ENCODE measurements at places on chromosomes 5 and 9.
A peak's percentile ranks its signal among the peaks of the same experiment; 100 is the strongest.

DNA sequence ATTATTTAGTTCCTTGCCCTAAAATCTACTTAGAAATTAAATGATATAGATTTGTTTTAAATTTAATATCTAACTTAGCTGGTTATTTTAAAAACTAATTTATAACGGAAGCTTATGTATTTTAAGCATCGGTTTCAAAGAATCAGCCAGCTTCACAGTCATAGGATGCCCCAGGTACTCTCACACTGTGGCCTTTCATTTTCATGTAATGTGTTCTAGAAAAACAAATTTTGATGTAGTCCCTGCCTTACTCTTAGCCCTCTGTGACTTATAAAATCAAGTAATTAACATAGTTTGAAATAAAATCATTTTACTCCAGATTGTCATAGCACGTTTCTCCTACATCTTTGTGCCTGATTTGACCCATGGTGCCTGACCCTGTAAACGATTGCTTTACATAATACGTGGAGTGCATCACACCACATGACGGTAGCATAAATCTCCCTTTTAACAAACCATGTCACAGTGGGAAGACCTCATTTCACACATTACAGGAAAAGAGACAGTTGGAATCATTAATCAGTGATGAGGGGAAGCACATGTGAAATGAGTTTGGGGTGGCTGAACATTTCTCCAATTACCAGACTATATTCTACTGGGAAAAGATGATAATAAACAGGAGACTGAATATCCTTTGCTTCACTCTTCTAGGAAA is 731.5 kb upstream of the CDH9 start:
- DNase-seq = no peak

- no peak for DNase-seq
Observed at GRCh38 chr5:72005671-72006070, 101.6 kb upstream of the MAP1B start.

DNA sequence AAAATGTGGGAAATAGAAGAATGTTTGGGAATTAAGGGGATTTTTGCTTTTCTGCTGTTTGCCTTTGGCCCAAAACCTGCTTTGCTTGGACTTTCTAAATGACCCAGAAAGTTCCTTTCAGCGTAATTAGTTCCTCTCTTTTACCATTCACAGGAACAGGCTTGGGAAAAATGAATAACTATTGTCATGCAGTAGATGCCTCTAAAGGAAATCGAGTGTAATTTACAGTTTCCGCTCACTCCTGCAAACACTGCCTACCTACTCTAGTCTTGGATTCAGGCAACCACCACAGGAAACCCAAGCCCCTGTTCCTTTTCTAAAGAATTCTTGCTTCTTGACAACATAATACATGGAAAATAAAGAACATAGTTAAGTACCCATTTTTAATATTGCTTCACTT is 25.0 kb downstream of the TTC23L start:
- no peak for DNase-seq

- DNase-seq = peak; percentile 80
Observed at GRCh38 chr5:134555890-134556311, 30.4 kb downstream of the JADE2 start.

GRCh38 chr5:149118463-149118862 is 22.8 kb upstream of the ABLIM3 start:
- no peak for DNase-seq

GRCh38 chr5:95743232-95743631 is 12.1 kb downstream of the RHOBTB3 start:
- no peak for DNase-seq

DNA sequence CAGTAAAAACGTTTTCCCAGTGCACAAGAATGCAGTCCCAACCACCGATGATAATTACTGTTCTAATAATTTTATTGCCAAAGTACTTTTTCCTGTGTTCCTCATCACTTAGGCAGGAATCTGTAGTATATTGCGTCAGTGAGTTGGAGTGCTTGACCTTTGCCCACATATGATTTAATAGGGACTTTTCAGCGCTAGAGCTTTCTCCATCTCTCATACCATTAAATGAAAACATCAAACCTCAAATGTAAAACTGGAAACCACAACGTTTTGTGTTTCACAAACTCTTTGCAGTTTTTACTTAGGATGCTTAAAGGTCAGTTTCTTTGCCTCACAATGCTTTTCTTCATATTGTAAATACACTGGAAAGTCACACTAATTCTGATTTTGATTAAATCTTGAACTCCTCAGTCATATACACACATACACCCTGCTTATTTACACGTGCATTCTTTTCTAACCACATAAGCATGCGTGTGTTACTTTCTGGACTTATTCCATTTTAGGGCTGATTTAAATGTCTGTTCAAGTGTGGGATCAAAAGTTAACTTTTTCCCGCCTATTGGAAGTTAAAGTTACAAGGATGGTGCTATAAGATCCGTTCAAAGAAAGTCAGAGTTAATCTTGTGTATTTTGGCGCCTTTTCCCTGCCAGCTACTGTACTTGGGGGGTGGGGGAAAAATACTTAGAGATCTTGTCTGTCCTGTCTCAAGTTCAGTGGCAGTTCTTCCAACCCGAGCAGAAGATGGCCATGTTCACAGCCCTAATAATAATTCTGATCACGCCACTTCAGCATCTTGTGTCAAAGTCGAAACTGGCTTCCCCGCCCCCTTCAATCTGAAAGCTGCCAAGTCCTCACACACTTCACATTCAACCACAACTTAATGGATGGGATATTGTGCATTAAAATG is 6.6 kb upstream of the NFIB start:
- peak; percentile 51 for DNase-seq

GRCh38 chr9:91037511-91038482 is 236.2 kb downstream of the SYK start:
- DNase-seq = no peak

GRCh38 chr9:137482094-137482781 is 23.1 kb upstream of the NSMF start:
- DNase-seq = no peak

DNA sequence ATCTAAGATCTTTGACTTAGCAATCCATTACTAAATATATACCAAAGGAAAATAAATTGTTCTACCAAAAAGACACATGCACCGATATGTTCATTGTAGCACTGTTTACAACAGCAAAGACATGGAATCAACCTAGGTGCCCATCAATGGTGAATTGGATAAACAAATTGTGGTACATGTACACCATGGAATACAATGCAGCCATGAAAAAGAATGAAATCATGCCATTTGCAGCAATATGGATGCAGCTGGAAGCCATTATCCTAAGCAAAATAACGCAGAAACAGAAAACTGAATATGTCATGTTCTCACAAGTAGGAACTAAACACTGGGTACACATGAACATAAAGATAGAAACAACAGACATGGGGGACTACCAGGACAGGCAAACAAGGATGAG is 589.5 kb downstream of the IRX1 start:
- no peak for DNase-seq

- no peak for DNase-seq
Observed at GRCh38 chr9:87529671-87530070, 32.0 kb downstream of the DAPK1 start.

DNA sequence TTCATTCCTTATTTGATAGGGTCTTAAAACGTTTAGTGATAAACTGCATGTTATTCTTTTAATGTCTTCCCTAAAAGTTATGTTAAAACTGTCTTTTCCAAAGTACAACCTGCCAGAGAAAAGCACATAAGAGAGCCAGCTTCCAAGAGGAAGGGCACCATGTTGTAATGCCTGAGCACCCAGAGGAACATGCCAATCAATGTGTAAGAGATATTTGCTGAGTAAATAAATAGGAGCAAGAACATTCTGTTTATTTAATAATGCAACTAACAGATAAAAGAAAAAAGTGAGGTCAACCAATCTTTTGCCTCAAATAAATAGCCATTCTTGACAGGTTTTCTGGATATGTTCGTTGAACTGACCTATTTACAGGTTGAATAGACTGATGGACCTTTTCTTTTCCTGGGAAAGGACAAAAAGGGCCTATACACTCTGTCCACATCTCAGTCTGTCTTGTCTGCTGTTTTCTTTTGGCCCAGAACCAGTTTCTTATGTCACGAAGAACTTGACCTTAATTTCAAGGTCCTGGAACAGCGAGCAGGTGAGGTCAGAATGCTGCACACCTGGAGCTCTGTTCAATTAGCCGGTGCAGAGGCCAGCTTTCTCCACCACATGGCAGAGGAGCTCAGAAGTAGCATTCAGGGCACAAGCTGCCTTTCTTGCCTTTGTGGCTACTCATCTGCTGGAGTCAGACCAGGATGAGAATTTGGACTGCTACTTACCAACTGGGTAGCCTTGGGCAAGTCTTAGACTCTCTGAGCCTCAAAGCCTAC is 77.7 kb downstream of the PLCXD3 start:
- no peak for DNase-seq

DNA sequence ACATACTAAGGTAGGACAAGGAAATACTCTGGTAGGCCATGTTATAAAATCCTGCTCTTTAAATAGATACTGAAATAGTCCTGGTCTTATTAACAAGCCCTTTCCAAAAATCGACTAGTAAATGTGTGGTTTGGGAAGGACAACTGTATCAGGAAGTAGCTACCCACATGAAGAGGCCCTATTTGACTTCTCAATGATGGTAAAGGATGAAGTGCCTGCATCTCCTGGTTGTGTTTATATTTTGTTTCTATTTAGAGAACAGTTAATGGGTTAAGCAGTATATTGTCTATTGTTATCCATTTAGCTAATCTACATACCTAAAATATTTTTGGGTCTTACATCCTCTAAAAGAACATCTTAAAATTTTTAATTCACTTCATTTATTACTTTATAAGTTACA is 12.5 kb downstream of the GDF9 start:
- DNase-seq = no peak

DNA sequence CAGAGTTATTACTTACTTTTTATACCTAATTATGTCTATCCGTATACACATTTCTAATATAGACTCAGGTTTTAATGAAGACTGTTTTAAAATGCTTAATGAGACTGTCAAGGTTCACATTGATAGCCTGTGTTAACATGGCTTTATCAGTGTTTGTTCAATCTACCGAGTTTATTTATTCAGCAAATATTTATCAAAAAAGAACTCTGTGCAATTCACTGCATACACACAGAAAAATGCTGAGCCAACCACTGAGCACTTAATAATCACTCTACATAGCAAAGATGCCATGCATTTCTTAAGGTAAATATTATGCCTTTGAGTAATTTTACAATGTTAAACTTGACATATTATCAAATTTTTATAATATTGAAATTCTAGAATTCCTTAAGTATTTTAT is 428.2 kb downstream of the ANXA1 start:
- no peak for DNase-seq

GRCh38 chr5:115549154-115549553 is 4.6 kb upstream of the FEM1C start:
- no peak for DNase-seq

DNA sequence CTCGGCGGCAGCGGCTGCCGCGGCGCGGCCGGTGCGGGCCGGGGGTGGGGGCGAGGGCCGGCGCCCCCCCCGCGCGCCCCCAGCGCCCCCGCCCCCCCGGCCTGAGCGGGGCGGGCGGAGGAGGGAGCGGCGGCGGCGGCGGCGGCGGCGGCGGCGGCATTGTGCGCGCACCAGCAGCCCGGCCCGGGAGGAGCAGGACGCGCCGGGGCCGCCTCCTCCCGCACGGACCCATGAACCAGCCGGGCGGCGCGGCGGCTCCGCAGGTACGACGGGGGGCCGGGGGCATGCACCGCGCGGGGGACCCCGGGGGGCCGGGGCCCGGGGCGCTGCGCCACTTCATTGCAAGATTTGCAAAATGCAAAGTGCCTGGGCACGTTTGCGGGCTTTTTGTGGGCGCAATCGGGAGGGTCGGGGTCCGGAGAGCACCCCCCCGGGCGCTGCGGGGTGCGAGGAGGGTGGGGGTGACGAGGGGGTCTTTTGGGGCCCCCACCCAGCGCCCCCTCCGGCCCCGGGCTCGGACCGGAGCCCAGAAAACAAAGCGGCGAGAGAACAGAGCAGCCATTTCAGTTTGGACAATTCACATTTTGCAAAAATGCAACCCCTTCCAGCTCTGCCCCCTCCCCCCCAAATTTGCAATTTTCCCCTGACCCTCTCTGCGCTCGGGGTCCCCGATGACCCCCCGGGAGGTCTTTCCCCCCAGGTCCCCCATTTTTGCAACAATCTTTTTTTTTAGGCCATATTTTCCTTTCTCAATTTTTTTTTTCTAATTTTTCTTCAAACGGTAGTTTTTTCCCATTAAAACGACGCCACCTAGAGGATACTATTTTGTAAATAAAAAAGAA is at the start of gene ZNF618:
Gene ZNF618 (plus strand): TSS at position 159 of the 842 bp plus-strand sequence. CDS start 72 bp downstream, at position 231.
- peak; percentile 28 for DNase-seq

DNA sequence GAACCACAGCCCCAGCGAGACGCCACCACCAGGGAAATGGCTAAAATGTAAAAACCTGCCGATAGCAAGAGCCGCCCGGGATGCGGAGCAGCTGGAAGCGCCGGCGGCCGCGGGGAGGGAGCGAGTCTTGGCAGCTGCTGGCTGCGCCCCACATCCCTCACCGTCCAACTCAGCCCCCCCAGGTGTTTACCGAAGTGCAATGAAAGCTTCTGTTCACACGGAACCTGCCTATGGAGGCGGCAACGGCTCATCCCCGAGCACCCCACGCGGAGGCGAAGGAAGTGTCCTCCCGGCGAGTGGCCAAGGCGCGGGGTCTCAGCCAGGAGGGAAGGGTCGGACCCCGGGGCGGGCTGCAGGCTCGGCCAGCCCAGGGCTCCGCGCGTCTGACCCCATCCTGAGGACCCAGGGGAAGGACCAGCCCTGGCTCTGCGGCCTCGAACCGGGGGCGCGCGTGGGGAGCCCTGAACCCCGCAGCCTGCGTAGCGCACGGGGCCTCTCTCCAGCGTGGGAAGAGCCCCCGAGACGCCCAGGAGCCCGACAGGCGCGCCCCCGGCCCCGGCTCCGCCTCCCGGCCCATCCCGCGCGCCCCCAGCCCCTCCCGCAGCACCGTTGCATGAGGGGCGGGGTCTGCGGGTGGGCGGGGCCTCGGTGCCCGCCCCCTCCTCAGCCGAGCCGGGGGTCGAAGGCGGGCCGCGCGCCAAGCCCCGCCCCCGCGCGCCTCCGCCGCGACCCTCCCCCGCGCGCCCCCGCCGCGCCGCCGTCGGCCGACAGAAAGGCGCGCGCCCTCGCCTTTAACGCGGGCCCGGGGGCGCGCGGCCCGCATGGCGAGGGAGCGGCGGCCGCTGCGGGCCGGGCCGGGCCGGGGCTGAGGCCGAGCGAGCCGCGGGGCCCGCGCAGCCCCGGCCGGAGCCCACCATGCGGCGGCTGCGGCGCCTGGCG is at the start of gene DIPK1B:
Gene DIPK1B (plus strand): TSS at position 822 of the 939 bp plus-strand sequence. CDS start 94 bp downstream, at position 916.
- peak; percentile 35 for DNase-seq

DNA sequence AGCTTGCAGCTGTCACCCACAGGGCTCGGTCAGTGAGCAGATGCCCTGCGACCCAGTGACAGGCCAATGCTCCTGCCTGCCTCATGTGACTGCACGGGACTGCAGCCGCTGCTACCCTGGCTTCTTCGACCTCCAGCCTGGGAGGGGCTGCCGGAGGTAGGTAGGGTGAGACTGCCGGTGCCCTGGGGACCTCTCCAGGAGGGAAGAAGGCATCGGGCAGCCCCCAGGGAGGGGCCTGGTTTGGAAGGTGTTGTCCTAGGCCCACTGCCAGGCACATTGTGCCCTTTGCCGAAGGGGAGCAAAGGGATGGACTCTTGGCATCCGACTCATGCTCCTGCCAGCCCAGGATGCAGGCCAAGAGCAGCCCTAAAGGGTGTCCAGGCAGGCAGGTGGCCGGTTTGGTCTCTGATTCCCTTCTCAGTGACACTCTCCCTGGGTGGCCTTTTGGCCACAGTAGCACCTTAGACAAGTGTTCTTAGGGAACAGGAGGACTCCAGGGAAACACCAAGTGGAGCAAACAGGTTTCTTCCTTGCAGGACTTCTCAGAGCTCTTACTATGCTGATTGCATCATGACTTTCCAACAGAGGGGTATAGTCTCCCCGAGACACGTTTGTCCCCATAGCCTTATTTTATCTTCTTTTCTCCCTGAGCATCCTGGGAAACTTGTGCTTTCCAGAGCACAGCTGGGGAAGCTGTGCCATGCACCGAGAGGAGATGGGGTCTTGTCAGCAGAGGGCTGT is 28.1 kb upstream of the AIF1L start:
- no peak for DNase-seq
